ENCODE measurements at places on chromosomes 2 and 18.

DNA sequence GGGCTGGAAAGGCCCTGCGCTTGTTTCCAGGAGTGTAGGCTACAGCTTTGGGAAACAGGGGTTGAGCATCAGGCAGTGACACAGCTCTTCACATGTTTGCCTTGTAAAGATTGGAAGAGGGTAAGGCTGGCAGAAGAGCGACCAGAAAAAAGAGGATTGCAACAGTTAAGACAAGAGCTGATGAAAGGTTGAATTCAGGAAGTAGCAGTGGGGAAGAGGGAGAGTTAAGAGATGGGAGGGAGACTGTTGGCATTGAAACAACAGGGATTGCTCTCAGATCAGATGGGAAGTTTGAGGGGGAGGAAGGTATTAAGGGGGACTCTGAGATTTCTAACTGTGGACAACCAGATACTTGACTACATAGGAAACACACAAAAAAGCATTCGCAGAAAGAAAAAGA lies 96.9 kb downstream of the CTAGE1 start:
- no peak for DNase-seq

DNA sequence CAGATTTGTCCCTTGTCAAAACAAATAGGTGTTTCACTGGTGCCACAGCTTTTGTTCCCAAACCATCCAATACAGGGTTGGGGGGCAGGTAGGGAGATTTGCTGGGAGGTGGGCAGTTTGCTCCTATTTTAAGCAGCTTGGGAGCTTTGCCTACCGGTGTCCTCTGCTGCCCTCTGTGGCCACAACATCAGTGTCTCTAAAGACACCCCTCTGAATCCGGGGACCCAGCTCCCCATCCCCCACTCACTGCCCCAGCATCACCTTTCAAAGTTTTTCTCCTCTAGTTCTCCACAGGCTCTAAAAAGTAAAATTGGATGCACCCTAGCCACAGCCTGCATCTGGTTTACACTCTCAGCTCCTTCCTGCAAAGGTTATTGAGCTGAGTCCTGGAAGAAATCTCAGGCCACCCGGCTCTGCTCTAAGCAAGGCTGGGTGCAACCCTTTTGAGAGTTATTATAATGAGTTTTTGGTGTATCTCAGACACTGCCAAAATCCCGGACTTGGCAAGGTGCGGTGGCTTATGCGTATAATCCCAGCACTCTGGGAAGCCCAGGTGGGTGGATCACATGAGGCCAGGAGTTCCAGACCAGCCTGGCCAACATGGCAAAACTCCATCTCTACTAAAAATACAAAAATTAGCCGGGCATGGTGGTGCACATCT lies 2.9 kb upstream of the EPAS1 start:
- DNase-seq = no peak

DNA sequence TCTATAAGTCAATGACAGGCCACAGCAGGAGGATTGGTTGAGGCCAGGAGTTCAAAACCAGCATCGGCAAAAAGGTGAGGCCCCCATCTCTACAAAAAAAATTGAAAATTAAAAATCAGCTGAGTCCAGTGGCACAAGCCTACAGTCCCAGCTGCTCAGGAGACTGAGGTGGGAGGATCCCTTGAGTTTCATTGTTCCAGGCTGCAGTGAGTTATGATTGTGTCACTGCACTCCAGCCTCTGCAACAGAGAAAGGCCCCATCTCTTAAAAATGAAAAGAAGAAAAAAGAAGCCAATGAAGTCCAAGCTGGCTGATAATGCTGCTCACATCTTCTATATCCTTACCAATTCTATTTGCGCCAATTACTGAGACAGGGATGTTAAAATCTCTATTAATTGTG lies 39.1 kb downstream of the MRPS5 start:
- DNase-seq = no peak

DNA sequence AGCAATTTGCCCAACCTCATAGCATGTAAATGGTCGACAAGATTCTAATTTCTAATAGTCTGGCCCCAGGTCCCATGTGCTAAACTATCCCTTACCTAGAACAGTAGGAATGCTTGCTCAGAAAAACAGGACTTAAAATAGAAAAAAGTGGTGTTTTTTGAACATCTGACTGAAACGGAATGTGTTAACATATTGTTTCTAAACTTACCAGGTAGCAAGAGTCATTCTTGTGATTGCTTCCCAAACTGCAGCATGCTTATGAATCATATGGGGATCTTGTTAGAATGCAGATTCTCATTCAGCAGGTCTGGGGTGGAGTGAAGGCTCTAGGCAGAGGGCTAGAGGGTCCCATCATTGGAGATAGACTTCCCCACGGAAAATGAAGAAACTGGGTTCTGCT lies 5.8 kb upstream of the SLC20A1 start:
- no peak for DNase-seq

DNA sequence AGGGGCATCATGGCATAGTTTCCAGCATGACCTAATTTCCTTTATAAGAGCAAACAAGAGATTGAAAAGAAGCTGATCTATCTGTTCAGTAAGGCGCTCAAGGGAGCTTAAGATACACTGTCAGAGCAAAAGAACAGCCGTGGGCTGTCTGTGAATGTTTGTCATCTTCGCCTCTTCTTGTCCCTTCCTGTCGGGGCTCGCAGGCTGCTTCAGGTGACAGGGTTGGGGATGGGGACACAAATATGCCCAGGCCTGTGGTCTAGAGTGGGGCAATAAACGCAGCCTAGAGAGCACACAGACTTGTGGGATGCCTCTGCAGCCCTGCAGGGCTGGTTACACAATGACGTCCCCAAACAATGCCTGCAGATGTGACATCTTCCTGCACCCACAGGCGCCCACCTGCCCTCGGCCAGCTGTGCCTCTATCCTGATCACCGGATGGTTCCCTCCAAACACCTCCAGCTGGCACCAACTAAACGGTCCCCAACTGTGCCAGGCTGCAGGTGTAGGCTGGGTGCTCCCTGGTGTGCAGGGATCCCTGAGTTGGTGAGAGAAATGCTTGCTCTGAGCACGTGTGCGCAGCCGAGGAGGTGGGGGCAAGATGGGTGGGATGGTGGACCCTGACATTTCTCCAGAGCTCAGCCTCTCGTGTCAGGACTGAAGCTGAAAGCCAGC lies 72.8 kb downstream of the EDAR start:
- no peak for DNase-seq

All from activated T-cell treated with anti-CD3 and anti-CD28 coated beads for 24 hours (primary cell).